ENCODE measurements at places on chromosomes 5 and 9.

- no peak for DNase-seq
Measured at GRCh38 chr9:23850242-23850689, 24.2 kb upstream of the ELAVL2 start.

GRCh38 chr9:33403941-33404787, 1.8 kb upstream of the AQP7 start:
- no peak for DNase-seq

DNA sequence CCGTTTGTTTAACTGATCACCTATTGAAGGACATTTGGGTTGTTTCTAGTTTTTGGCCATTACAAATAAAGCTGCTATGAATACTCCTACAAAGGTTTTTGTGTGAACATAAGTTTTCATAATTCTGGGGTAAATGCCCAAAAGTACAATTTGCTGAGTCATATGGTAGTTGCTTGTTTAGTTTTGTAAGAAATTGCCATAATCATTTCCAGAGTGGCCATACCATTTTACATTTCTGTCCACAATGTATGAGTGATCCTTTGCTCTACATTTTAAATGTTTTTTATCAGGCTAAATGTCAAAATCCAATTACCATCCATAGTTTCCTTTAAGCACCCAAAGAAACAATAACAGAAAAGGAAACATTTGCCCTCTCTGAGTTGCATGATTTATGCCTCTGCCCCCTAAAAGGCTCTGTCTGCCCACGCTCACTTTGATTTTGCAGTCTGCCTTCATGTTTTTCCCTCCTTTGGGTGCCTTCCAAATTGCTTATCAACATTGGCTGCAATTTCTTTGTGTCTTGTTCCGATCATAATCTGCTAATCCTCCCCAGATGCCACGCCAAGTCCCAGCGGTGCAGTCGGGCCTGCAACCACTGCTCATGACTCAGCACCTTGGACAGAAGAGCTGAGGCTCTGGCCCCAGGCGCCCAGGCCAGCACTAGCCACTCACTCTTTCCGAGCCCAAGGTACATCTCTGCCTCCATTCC, 339.2 kb downstream of the PIK3R1 start:
- DNase-seq: no peak

DNA sequence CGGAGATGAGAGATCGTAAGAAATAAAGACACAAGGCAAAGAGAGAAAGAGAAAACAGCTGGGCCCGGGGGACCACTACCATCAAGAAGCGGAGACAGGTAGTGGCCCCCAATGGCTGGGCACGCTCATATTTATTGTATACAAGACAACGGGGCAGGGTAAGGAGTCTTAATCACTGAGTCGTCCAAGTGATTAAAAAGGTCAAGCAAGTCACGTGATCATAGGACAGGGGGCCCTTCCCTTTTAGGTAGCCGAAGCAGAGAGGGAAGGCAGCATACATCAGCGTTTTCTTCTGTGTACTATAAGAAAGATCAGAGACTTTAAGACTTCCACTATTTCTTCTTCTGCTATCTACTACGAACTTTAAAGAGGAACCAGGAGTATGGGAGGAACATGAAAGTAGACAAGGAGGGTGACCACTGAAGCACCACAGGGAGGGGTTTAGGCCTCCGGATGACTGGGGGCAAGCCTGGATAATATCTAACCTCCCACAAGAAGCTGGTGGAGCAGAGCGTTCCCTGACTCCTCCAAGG, 24.6 kb upstream of the QSOX2 start:
- DNase-seq: no peak

GRCh38 chr5:60546207-60546606, 153.8 kb downstream of the DEPDC1B start:
- no peak for DNase-seq

DNA sequence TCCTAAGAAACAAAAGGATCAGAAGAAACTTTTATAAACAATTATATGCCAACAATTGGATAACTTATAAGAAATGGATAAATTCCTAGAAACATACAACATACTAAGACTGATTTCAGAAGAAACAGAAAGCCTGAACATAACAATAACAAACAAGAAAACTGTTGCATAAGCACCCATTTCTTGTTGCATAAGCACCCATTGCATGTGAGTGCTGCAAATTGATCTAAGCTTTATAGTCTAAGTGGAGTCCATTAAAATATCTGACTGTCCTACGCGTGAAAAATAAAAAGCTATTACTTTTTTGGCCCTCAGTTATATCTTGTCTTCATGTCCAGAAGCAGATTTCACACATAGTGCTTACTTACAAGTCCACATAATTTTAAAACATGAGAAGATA, 19.3 kb downstream of the TYRP1 start:
- DNase-seq: no peak

DNA sequence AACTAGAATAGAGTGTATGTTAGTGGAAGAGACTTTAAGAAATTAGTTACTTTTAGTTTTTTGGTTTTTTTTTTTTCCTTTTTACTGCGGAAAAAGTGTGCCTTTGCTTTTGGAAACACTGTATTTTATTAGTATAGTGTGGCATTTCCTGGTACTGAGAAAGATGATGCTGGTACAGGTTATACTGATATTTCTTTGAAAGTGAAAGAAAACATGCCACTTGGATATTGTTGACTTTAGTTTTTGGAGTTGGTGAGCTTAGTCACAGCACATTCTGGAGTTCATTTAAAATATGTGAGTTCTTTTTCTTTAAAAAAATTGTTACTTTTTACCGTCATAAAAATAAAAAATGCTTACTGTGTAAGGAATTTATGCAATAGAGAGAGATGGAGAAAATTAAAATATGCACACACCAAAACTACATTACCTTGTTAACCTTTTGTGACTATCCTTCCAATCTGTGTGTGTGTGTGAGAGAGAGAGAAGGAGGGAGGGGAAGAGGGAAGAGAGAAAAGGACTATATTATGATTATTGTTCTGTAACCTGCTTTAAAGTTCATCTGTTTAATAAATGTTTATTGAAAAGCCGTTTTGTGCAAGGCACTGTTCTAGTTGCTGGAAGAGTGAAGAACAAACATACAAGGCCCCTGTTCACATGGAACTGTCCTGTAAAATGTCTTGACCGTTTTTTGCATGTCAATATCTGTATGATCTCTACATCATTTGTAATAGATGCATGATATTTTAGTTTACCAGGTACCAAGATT, 1.9 kb downstream of the UGCG start:
- DNase-seq: no peak

DNA sequence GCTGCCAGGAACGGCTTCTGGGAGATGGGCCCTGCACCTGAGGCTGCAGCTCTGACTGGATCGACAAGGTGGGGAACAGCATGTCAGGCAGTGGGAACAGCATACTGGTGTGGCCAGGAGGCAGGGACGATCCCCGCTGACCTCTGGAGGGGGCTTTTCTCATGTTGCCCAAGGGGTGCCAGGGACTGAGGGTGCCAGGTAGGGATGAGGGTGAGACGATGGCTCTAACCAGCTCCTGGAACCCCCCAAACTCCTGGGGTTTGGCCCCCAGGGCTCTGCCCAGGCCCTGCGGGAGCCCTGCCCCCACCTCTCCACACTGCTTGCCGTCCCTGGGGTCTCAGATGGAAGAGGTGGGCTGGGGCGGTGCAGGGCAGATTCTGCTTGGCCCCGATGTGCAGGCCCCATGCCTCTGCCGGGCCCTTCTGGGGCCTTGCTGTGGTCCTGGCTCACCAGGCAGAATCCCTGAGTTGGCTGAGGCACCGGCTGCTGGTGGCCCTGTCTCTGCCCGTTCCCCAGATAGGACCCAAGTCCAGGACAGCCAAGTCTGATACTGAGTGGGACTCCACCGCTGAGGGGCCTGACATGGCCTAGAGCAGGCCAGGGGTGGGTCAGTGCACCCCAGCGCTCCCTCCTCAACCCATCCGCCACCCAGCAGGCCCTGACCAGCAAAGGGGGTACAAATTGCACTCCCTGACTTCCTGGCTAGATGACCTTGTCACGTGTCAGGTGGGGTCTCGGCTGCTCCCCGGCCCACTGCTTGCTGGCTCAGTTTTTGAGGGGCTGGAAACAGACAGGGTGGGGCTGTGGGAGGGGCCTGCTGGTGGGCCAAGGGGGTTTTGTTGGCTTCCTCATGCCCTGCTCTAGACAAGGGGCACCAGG, 28.4 kb upstream of the RNF130 start:
- no peak for DNase-seq

- DNase-seq: no peak
Measured at GRCh38 chr9:84271531-84271900, 69.0 kb downstream of the SLC28A3 start.

GRCh38 chr9:87139099-87139730, 191.9 kb upstream of the GAS1 start:
- DNase-seq: no peak

DNA sequence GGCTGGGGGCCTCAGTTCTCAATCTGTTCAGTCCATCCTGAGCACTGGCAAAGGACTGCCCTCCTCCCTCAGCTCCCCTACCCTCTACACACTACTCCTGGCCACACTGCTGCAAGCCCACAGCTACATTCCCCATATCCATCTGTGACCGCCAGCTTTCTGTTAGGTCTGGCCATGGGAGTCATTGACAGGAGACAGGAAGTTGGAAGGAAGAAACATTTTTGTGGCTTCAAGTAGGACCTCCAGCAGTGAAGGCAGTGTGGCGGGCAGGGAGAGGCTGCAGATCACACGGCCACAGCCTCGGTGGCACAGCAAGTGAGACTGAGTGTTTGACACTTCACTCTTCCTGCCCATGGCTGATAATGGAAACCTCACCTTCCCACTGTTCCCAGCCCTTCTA, 55.9 kb downstream of the SECISBP2 start:
- no peak for DNase-seq

- no peak for DNase-seq
Measured at GRCh38 chr9:96008502-96009222, 133.2 kb downstream of the ERCC6L2 start.

- DNase-seq: no peak
Measured at GRCh38 chr9:88992556-88992955, 1.3 kb downstream of the S1PR3 start.

DNA sequence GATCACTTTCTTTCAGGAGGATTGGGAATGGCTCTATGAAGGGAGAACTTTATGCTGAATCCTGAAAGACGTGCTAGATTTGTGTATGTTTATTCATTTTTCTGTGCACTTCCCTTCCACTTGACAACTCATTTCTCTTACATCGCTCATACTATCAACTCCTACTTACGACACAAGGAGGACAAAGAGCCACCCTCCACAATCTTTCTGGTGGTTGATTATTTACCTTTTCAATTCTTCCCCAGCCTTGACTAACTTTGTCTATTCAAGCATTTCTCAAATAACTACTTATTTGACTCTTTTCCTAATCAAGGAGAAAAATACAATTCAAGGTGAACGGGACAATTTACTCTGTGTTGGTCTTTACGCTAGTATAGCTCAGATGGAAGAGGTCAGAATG, 622.1 kb downstream of the TLR4 start:
- no peak for DNase-seq

GRCh38 chr5:158621391-158621790, 478.3 kb downstream of the EBF1 start:
- no peak for DNase-seq

GRCh38 chr5:147743012-147743411, 39.5 kb downstream of the JAKMIP2 start:
- DNase-seq: no peak

- DNase-seq: peak; percentile 24
Measured at GRCh38 chr5:129094924-129095899, 663 bp downstream of the ISOC1 start.

- DNase-seq: no peak
Measured at GRCh38 chr9:16125629-16126028, 572.8 kb downstream of the CCDC171 start.

- DNase-seq: no peak
Measured at GRCh38 chr5:4095918-4096630, 500.4 kb downstream of the IRX1 start.

DNA sequence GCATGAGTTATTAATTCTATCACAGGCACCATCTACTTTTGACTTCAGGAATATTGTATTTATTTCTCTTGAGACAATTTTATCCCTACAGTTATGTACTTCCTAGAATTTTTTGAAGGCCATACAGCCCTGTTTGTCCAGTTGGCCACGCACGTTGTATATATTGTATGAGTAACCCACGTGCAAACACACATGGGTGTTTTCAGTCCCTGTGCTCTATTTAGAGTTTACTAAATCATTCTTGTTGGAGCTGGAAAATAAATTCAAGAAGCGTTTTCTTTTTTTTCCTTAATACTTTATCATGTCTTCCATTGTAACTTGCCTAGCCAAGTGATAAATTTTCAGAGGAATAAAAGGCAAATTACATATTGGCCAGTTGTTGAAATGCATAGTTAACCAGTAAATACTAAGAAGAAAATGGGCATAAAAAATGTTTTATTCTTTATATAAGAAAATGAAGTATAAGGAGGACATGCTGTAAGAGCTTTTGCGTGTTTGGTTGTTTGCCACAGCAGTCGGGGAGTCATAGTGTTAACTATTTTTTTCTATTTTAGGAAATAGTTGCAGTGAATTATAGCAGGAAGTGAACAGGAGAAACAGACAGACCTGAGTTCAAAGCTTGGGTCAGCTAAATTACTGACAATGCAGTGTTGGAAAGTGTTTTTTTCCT, 86.4 kb upstream of the MINAR2 start:
- DNase-seq: no peak

DNA sequence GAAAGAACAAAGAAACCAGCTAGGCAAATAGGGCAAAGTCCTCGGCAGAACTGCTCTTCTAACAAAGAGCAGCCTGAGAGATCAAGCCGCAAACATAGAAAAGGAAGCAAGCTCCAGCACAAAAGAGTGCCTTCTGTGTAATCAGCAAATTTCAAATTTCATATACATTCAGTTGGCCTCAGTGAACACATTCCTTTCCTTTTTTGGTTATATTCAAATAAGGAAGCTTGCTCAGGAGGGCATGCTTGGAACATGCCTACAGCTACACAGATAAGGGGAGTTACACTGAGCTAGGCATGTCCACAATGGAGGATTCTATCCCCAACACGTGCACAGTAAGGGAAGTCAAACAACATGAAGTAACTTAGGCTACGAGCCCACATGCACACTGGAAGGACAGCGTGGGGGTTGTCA, 23.4 kb downstream of the IL33 start:
- no peak for DNase-seq

DNA sequence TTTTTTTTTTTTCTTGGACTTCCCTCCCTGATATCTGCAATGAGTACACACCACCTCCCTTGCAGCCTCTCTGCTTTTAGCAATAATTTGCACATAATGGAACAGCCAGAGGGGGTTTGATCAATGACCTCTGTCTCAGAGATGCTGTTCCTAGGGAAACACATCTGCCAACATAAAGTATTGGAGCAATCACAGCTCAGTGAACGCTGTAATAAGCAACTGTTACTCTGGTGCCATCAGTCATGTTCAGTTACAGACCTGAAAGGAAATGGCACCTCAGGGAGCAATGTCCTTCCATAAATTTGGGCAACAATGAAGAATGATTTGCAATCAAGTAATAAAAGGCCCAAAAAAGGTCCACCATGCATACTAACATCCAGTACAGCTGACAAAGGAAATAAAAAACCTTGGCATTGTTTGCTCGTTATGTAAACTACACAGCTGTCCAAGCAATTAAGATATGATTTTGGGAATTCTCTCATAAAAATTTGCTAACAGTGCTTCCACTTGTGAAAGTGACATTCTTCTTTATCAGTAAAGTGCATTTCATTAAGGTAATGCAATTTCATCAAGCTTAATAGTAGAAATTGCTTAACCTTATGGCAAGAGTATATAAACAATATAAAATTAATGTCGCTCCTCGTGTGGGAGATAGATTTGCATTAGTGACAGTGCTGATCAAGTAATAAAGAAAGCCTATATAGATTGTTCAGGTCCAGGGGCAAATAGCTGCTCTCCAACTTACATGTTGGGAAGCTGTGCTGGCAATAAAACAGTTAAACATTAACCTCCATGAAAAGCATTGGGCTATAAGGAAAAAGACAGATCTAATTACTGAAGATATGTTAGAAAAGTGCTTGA, 167.8 kb downstream of the RASEF start:
- DNase-seq: no peak

GRCh38 chr9:36873247-36873875, 160.7 kb downstream of the PAX5 start:
- DNase-seq: peak; percentile 55

All from activated T-helper 1 cell treated with anti-CD3 and anti-CD28 coated beads, Interleukin-2, amount 50 U/mL, for 16 hours (primary cell).